HepG2 (cell line): ENCODE measurements at places on chromosomes 1 and 21. TPM values are rescaled to one million over a fixed set of nuclear protein-coding genes. Genes with fewer than 3 reads are reported as not detected.

SCAMP3 gene
- 83.3 and 92.5 TPM in 2 replicates for polyA plus RNA-seq

- DNase-seq = no peak
Observed at GRCh38 chr1:159465191-159465603, 25.7 kb downstream of the OR10J1 start.

- no peak for DNase-seq
Observed at GRCh38 chr1:156203331-156203730, 9.4 kb downstream of the SLC25A44 start.

GRCh38 chr1:76262601-76263000 lies 188.1 kb downstream of the ST6GALNAC3 start:
- no peak for DNase-seq

GRCh38 chr21:37372951-37373350 lies 6.4 kb downstream of the DYRK1A start:
- DNase-seq = no peak
